A549 (cell line): ENCODE measurements at places on chromosomes 5 and 9.
A peak's percentile ranks its signal among the peaks of the same experiment; 100 is the strongest.

- DNase-seq, result no peak
These were observed 43.7 kb upstream of the PRSS3 start for GRCh38 chr9:33751536-33752129.

DNA sequence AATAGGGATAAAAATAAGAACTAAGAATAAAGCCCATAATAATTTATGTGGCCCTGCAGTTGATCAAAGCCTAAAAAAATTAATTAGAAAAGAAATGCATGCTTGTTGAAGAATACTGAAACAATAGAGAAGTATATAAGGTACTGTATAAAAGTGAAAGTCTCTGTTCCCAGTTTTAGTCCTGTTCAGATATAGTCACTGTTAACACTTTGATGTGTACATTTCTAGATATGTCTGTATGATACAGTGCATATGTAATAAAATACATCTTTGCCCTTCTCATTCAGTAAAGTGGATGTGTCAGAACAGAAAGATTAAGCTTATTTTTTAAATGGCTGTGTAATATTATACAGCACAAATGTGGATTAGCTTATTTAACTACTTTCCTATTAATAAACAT, 4.1 kb downstream of the C9orf85 start:
- DNase-seq, result no peak

GRCh38 chr9:82108941-82109340, 120.4 kb downstream of the SPATA31D1 start:
- DNase-seq, result no peak

DNA sequence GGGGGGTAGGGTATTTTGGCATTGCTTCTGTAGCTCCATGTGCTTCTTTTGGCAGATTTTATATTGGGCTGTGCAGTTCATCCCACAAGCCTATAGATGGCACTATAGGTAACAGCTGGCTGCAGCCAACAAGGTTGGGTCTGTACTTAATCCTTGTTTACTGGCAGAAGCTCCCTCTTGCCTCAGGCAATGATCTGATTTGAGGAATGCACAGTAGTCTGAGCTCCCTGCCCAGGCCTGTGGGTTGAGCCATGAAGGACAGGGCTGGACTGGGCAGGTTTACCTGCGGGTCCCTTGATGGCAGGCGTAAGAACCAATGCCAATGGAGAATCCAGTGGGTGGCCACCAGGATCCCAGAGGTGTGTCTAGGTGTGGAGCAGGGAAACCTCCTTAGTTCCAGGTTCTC, 11.7 kb upstream of the OR1J2 start:
- DNase-seq, result peak; percentile 13

GRCh38 chr5:93082981-93083380, 498.0 kb downstream of the NR2F1-AS1 start:
- DNase-seq, result no peak

DNA sequence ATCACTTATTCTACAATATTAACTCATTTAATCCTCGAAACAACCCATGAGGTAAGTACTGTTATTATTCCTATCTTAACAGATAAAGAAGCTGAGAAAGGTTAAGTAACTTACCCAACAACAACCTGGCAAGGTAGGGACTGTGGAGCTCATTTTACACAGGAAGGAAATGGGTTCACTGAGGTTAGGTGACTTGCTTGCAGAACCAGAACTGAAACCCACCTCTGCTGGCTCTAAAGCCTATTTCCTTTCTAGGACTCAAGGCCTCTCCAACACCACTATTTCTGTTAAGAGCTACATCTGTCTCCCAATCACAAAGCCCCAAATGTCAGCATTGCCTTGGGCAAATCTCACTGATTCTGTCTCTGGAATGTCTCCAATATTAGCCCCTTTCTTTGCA, 38.9 kb upstream of the IFNK start:
- DNase-seq, result no peak

GRCh38 chr5:107251151-107251550, 419.6 kb downstream of the EFNA5 start:
- no peak for DNase-seq

GRCh38 chr9:71202931-71203330, 81.5 kb upstream of the TRPM3 start:
- no peak for DNase-seq

- DNase-seq, result no peak
These were observed 45.6 kb downstream of the SLC1A3 start for GRCh38 chr5:36651761-36652685.

DNA sequence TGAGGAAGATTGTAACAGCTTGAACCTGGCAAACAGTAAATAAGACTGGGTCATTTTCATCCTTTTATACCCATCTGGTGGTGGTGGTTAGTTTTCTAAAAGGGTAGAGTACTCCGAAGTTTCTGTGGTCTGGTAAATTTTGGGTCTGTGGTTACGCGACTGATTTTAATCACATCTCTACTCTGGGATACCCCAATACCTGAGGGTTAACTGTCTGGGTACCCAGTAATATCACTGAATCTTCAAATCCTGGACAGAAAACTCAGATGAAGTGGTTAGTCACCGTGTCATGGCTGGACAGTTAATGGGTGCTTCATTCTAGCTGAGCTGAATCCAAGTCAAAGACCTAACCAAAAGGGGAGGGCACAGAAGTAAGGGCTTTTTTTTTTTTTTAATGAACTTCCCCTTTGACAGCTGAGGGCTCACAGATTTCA, 474.2 kb downstream of the GADD45G start:
- DNase-seq, result no peak

DNA sequence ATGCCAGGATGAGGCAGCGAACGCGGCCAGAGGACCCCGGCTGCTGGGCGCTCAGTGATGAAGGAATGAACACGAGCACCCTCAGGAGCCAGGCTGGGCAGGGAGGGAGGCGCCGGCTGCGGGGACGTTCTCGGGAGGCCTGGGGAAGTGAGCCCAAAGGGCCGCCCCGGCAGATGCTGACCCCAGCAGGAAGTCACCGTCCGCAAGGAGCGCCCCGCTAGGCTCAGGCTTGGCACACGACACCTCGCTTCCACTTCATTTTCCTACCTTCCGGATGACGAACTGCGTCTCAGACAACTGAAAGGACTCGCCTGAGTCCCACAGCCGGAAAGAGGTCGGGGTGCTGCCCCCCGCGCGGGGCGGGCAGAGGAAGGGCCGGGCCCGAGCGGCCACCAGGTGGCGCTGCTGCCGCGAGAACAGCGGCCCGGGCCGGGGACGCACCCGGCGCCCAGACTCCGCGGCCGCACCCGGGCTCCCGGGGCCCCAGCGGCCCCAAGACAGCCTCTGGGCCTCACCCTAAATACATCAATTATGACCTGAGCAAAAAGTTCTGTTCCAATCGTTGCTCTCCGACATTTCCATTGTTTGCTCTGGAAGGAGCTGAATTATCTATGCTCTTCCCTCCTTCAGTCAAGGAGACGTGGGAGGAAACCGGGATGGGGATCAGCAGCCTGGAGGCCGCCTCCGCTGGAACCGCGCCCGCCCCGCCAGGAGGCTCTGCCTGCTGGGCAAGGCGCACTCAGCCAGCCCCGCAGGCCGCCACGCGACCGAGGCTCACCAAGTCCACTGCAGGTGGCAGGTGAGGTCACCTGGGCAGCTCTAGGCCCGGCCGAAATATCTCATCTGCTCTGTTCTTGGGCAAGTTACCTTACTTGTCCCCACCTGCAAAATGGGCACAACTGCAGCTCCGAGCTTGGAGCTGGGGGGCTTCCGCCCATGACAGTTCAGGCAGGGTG, 107.0 kb downstream of the ZNF354C start:
- peak; percentile 15 for DNase-seq

GRCh38 chr5:169301386-169301934, 521 bp upstream of the SLIT3 start:
- DNase-seq, result no peak
